RPMI7951 (cell line): ENCODE measurements at places on chromosomes 3 and 15. TPM values are rescaled to one million over a fixed set of nuclear protein-coding genes. Genes with fewer than 3 reads are reported as not detected.

GRCh38 chr3:127488141-127488672 lies 102.3 kb downstream of the TPRA1 start:
- no peak for DNase-seq

- DNase-seq: peak; percentile 25
Observed at GRCh38 chr15:33309602-33310276, 1.0 kb upstream of the RYR3 start.

GRCh38 chr3:160949460-160949859 lies 155.7 kb downstream of the B3GALNT1 start:
- DNase-seq: no peak

Gene GPR27
- total RNA-seq: not detected in 2 replicates

Gene SPINK8
- total RNA-seq: not detected in 2 replicates

Gene STAB1
- total RNA-seq: under 0.01 TPM in 2 replicates

- DNase-seq: peak; percentile 71
Observed at GRCh38 chr3:142501004-142501926, 53.4 kb upstream of the XRN1 start.

DNA sequence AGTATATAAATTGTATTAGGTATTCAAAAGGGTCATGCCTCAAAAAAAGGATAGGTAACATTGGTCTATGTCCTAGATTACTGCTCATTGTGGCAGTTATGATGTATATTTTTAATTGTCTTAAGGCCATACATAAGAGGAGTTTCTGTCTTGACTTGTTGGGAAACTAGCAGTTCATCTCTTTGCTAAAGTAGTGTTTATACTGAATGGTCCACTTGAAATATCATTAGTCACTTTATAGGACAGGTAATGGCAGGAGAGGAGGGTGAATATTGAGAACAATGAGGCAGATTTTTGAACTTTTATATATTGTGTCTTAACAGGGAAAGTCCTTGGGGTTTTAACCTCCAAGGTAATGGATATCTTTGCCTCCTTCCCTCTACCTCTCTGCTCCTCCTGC lies 58.4 kb downstream of the TP63 start:
- no peak for DNase-seq

- DNase-seq: no peak
Observed at GRCh38 chr15:66880380-66881155, 178.5 kb downstream of the SMAD6 start.

DNA sequence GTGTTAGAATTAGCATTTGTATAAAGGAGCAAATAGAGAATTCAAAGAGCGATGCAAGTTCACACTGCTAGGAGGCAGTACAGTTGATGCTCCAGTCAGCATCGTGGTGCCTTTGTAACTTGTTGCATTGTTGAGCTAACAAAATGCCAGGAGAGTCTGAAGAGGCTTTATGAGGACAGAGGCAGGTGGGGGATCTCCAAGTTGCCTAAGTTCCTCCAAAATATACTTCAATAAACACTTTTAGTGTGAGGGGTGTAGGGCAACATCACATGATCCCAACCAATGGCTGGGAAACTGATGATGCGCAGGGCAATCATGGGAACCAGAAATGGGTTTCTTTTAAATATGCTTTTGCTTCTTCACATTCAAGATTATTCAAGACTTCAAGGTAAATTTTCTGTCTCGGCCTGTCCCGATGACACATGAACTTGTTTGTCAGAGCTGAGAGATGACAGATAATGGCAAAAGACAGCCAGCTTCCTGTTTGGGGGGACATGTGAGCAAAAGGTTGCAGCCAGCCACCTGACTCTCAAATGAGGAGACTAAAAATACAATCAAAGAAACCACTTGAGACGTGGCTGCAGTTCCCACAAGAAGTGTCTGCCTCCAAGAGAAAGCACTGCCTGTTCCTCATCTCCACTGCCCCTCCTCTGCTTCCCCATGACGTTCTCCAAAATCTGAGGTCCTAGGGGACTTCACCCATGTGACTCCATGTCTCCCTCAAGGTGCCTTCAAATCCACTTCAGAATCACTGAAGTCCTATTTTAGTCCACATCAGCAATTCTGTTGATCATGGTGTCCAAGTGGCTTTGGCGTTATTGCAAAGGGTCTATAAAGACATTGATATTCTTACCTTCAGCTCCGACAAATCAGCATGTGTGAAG lies 39.3 kb downstream of the KLHL6 start:
- no peak for DNase-seq

GRCh38 chr3:165336786-165337185 lies 140.6 kb upstream of the SLITRK3 start:
- DNase-seq: no peak

DNA sequence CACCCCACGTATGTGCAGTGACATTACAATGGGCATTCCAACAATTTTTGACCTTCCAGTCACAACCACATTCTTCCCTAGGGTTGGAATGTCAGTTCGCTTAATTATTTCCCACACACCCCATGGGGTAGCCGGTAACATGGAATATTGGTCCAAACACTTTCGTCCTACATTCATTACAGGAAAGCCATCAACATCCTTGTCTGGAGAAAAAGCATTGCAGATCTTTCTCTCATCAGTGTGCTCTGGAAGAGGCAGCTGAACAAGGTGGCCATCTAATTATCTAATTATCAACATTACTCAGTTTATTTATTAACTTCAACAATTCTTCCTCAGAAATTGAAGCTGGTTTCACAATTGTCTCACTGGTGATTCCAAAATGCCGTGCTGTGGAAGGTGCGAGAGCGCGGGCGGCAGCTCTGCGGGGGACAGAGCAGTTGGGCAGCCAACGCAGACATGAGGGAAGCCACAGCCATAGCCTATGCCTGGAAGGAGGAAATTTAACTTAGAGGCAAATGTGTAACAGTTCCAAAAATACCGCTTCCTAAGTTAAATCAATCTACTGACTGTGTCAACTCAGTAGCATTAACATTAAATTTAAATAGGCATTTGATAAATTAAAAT lies 1158.9 kb upstream of the EPHA6 start:
- DNase-seq: no peak

- DNase-seq: no peak
Observed at GRCh38 chr3:124299831-124300230, 307.9 kb upstream of the ROPN1 start.

DNA sequence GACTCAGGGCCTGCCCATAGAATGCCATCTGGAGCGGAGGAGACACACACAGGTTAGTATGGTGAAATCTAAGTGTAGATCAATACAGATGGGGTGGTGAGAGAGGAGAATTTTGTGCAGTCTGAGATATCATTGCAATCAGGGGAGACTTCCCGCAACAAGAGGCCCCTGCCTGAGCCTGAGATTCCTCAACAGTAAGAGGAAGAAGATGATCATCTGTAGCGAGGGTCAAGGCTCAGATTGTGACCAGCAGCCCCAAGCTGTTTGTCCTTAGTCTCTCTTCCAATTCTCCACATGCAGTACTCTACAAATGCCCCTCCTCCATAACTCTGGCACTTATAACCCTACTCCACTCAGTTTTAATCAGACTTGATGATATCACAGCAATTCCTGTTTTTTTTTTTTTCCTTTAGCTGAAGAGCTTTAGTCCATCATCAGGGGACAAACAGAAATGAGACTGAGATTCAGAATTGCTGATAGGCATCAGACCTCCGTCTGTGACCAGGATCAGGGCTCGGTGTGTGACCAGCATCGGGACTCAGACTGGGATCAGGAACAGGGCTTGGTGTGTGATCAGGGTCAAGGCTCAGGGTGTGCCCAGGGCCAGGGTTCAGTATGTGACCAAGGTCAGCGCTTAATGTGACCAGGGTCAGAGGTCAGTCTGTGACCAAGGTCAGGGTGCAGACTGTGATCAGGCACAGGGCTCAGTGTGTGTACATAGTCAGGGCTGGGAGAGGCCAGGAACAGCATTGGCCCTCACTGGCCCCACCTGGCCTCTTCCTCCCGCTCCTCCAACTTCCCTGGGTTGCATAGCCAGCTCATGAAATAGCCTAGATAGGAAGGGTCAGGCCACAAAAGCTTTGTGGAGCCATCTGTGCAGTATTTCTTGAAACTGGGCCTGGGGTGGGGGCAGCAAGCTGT lies 14.1 kb downstream of the LOXL1 start:
- DNase-seq: no peak

Gene SCAMP5
- total RNA-seq: 4.0 and 4.4 TPM in 2 replicates

DNA sequence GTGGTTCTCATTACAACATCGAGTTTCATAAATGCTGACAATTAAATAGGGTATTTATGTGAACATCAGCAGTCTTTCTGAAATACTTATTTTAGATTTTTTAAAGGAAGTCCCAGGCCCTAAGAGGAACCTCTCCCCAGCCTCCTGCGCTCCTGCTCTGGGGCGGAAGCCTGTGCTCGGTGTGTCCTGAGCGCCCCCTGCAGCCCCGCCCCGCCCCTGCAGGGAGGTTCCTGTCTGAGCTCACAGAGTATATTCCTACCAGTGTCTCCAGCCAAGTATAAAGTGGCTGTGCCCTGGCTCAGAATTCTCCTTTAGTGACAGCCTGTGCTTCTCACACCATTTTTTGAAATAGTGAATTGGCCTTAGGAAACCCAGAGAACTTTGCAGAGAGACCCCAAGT lies 567.9 kb downstream of the GOLGA6L6 start:
- no peak for DNase-seq

DNA sequence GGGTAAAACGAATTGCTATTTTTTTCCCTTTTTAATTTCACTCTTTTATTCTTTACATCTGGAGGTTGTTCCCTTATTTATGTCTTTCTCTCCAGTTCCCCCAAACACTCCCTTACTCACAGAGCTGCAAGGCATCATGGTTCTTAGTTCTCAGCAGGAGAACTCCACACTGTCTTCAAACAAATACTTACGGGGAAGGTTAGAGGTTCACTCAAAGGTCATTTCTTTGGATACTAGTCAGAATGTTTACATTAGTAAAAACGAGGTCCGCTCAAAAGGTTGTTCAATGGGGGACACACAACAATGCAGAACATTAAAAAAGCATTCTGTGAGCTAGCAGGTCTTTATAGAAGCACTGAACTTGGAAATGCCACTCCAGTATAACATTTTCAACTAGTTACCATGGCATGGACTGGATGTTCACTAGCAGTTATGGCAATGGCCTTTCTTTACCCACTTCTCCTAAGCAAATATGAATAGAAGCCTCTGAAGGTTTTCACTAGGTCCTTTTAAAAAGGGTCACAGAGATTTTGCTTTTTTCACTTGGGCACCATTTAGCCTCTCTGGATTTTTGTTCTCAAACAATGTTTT lies 201.7 kb downstream of the MEIS2 start:
- no peak for DNase-seq

Gene POLQ
- total RNA-seq: 9.9 and 10.9 TPM in 2 replicates

DNA sequence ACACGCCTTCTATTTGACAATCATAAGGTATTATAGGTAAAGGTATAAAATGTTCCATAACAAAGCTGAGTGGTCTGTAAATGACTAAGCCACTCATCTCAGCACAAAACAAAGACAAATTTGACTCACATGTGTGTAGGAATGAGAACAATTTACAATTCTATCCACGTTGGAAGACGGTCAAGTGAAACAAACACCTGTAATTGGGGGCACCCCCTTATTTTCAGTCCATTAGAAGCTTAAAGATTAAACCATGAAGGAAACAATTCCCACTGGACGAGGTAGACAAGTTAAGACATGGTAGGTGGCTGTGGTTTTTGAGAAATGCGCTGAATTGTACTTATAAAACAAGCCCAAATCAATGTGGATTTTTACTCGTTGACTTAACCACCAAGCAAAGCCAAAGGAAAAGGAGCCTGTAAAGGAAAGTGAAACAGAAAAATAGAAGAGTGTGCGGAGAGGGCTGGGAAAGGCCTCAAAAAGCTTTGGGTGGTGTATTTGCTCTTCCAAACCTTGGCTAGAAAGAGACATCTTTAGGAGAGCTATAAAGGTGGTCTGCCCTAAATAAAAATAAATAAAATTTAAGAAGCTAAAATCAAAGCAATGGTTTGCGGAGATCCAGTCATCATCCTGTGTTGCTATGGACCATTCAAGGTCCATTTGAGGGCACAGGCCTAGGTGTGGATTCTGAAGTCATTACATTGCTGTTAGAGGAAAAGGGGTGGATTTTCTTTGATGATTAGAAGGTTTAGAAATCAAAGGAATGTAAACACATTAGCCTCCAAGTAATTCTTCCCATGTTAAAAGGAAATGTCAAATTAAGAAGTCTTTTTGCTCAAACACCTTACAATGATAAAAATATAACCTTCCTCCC lies 135.0 kb downstream of the TFG start:
- no peak for DNase-seq

Gene POC1A
- total RNA-seq: 20.4 and 21.4 TPM in 2 replicates

Gene ALCAM
- total RNA-seq: 89.3 and 104 TPM in 2 replicates

Gene TFDP2
- 37.5 and 45.8 TPM in 2 replicates for total RNA-seq

DNA sequence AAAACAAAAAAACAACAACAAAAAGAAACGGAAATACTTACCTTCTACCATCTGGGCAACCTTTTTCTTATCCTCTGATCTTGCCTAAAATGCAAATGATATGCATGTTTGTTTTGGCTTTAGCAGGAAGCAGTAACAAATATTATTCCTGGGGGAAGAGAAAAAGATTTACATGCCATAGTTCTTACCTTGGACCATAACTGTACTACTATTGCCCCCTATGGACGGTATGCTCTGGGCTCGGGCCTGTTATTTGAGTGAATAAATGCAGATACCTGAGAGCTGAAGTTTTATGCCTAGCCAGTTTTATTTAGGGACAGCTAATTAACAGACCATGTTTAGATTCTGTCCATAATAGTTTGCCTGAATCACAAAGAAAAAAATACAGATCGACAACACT lies 12.6 kb upstream of the STARD5 start:
- DNase-seq: peak; percentile 22

DNA sequence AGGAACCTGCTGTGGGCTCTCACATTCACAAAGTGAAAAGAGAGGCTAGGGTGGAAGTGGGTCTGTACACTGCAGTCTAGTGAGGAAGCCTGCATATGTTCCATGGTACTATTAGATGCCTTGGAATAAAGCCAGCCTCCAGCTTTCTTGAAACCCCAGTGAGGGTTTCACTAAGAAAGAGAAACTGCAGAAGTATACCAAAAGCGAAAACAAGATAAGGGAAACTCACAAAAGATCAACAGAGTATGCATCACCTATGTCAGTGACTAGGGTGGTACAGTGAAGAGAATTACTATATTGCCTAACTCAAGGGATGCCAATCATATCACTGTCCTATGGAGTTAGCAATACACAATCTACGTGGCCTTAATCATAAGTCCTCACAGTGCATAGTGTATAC lies 212.5 kb upstream of the GADL1 start:
- peak; percentile 53 for DNase-seq

DNA sequence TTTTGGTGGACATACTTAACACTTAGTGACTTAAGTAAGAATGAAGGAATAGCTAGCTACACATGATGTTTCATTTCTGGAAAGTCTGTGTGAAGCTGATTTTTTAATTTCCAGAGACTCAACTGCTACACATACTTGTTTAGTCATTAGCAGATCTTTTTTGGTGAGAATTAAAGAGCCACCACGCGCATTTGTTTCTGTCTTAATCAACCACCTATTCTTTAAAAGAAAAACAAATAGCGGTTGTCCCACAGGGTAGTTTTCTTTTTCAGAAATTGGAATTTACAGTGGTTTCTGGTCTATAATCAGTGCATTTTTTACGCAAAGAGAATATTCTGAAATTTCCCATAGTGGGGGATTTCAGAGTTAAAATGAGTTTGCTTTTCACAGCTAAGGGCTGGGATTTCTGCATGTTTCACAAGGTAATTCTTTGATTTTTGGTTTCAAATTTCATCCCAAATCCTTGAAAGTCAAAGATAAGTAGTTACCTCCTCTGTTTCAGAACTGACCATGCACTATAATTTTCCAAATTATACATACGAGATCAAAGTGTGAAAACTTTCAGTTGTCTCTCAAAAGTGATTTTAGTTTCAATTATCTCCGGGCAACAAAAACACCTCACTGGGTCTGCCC lies 631.0 kb upstream of the GRM7 start:
- DNase-seq: no peak

Gene EXOG
- total RNA-seq: 6.8 and 8.1 TPM in 2 replicates
